ENCODE measurements at places on chromosomes 3 and 15.
A peak's percentile ranks its signal among the peaks of the same experiment; 100 is the strongest.

- peak; percentile 85 for DNase-seq
- H3K36me3 ChIP-seq: peaks cover 5% of the 10 kb centered on the region
- H3K27ac ChIP-seq: peak overlapping the region; percentile 79
Observed at GRCh38 chr3:185582236-185582635, 3.9 kb upstream of the SENP2 start.

- no peak overlapping the region for H3K4me3 ChIP-seq
- no peak overlapping the region for H3K27ac ChIP-seq
- no peaks in the 10 kb centered on the region for H3K27me3 ChIP-seq
- no peaks in the 10 kb centered on the region for H3K4me1 ChIP-seq
Observed at GRCh38 chr15:63456258-63456657, 48.1 kb upstream of the USP3 start.

GRCh38 chr3:123753286-123753685 lies 130.8 kb downstream of the MYLK start:
- peaks cover 3% of the 10 kb centered on the region for H3K4me1 ChIP-seq
- no peak overlapping the region for H3K4me3 ChIP-seq
- H3K36me3 ChIP-seq: 0 out of 2 replicates have a peak, but pooled peaks cover 5% of the 10 kb centered on the region
- no peak overlapping the region for H3K27ac ChIP-seq

GRCh38 chr15:75067123-75067830 lies 43.9 kb downstream of the PPCDC start:
- no peak for DNase-seq
- no peak overlapping the region for H3K4me3 ChIP-seq
- H3K36me3 ChIP-seq: peaks cover 19% of the 10 kb centered on the region

DNA sequence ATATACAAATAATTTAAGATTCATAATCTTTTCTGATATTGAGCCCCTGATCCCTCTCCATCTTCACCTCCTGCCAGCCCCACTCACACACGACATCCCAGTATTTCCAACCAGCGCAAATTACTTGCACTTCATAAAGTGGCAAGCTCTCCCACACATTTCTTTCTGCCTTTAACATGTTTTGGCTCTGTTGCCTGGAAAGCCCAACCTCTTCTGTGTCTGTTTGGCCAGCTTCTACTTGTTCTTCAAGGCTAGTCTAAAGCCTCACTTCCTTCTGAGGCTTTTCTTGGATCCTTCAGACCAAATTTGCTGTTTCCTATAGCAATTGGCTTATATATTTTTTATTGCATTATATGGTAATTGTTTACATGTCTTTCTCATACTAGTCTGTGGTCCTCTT lies 5.1 kb upstream of the TM6SF1 start:
- H3K4me1 ChIP-seq: no peaks in the 10 kb centered on the region
- H3K4me3 ChIP-seq: no peak overlapping the region
- no peaks in the 10 kb centered on the region for H3K36me3 ChIP-seq
- peaks cover 6% of the 10 kb centered on the region for H3K27me3 ChIP-seq
- H3K27ac ChIP-seq: no peak overlapping the region
- DNase-seq: no peak

GRCh38 chr3:56048331-56048730 lies 419.9 kb downstream of the ERC2 start:
- peaks cover 10% of the 10 kb centered on the region for H3K4me1 ChIP-seq
- no peak for DNase-seq
- H3K27ac ChIP-seq: no peak overlapping the region
- no peak overlapping the region for H3K4me3 ChIP-seq
- no peaks in the 10 kb centered on the region for H3K36me3 ChIP-seq

DNA sequence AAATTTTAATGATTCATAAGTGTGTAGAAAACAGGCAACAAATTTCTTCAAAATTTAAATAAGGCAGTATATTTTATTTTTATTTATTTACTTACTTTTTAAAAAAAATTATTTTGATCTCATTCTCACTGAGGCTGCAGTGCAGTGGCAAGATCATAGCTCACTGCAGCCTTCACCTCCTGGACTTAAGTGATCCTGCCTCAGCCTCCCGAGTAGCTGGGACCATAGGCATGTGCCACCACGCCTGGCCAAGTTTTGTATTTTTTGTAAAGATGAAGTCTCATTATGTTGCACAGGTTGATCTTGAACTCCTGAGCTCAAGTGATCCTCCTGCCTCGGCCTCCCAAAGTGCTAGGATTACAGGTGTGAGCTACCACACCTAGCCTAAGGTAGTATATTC lies 61.2 kb upstream of the XRN1 start:
- peaks cover 20% of the 10 kb centered on the region for H3K36me3 ChIP-seq
- no peaks in the 10 kb centered on the region for H3K27me3 ChIP-seq
- H3K4me3 ChIP-seq: no peak overlapping the region

DNA sequence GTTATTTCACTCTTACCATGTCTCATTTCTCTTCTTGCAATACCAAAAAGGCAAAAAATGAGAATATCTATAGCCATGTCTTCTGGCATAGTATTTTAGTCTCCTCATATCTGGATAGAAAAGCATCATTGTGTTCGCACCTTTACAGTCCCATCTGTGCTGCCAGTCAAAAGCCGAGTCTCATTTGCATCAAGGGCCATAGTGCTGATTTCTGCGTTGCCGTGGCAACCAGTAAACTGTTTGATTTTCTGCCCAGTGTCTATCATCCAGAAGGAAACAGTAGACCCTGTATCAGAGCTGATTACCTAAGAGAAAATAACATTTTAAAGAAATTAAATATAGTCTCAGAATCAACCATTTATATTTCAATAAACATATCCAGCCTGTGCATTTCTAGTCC lies 86.1 kb upstream of the SERPINI2 start:
- H3K27me3 ChIP-seq: no peaks in the 10 kb centered on the region
- no peak for DNase-seq
- no peak overlapping the region for H3K27ac ChIP-seq
- no peaks in the 10 kb centered on the region for H3K36me3 ChIP-seq

- no peak overlapping the region for H3K4me3 ChIP-seq
- no peaks in the 10 kb centered on the region for H3K4me1 ChIP-seq
- DNase-seq: no peak
- H3K27me3 ChIP-seq: no peaks in the 10 kb centered on the region
- no peaks in the 10 kb centered on the region for H3K36me3 ChIP-seq
Observed at GRCh38 chr3:149395107-149396089, 17.9 kb upstream of the TM4SF1 start.

- H3K27ac ChIP-seq: no peak overlapping the region
- peaks cover 7% of the 10 kb centered on the region for H3K36me3 ChIP-seq
- no peak overlapping the region for H3K4me3 ChIP-seq
- DNase-seq: no peak
- no peaks in the 10 kb centered on the region for H3K27me3 ChIP-seq
Observed at GRCh38 chr3:152760591-152760990, 74.3 kb upstream of the P2RY1 start.

DNA sequence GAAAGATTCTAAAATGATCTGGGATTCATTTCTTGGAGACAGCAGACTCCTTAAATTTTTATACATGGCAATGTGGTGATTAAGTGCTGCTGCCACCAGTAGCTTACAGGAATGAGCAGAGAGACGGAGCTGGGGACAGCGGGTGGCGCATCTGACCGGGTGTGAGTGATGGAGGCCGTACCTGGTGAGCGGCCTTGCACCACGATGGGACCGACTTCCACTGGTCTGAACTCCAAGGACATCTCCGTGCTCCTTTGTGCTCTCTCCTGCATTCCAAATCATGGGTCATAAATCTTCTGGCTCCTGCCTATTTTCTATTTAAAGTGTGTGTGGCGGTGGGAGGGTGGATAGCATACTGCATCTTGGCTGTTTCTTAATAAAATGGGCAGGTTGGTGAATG lies 262.6 kb downstream of the ABHD5 start:
- H3K36me3 ChIP-seq: no peaks in the 10 kb centered on the region
- DNase-seq: no peak
- peaks cover 4% of the 10 kb centered on the region for H3K4me1 ChIP-seq
- H3K27ac ChIP-seq: no peak overlapping the region

DNA sequence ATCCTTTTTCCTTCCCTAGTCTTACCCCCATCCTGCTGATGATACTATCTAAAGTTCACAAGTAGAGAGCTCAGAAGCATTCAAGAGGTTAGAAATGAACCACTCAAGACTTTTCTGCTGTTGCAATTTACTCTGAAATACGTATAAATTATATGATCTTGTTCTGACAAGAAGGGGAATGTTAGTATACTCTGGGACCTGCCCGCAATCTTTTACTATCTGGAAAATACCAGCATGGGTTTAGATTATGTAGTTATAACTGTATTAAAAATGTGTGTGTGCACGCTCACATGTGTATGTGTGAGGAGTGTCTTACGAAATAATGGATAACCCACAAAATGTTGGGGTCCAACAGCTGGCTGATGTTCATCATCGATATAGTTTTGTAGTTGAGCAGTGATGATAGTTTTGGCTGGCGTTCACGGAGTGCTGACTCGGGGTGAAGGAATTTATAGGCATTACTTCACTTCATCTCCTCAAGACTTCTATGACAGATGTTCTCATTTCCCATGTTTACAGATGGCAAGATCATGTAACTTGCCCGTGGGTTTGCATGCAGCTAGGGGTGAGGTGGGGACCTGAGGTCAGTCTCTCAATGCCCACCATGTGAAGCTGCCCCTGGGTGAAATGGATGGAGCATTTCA lies 297.5 kb upstream of the LYSMD4 start:
- DNase-seq: no peak
- no peaks in the 10 kb centered on the region for H3K27me3 ChIP-seq
- H3K27ac ChIP-seq: no peak overlapping the region
- H3K4me1 ChIP-seq: no peaks in the 10 kb centered on the region
- peaks cover 20% of the 10 kb centered on the region for H3K36me3 ChIP-seq

GRCh38 chr3:169342652-169343505 lies 320.6 kb downstream of the MECOM start:
- no peak for DNase-seq
- H3K27me3 ChIP-seq: no peaks in the 10 kb centered on the region
- H3K4me3 ChIP-seq: no peak overlapping the region

DNA sequence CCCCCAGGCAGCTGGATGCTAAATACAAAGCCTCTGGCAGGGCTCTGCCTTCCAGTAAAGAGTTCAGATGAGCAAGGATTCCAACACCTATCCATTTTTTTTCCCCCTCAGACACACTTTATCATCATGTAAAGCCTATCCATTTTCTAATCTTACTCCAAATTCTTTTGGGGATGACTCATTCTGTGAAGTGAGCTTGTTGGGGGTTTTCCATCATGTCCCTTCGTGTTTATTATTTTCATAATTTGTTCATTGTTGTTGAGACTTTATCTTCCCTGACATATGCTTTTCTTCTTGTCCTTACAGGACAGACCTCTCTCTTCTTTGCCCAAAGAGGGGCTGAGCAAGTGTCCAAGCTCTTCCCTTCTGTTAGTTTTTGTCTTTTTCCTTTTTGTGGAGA lies 34.7 kb upstream of the SH3BP5 start:
- no peak for DNase-seq
- H3K4me3 ChIP-seq: no peak overlapping the region
- H3K27me3 ChIP-seq: no peaks in the 10 kb centered on the region
- no peaks in the 10 kb centered on the region for H3K4me1 ChIP-seq
- no peak overlapping the region for H3K27ac ChIP-seq

GRCh38 chr15:78937132-78937739 lies 7.6 kb downstream of the CTSH start:
- H3K27ac ChIP-seq: no peak overlapping the region
- no peaks in the 10 kb centered on the region for H3K4me1 ChIP-seq
- no peaks in the 10 kb centered on the region for H3K36me3 ChIP-seq

GRCh38 chr3:111301238-111301798 lies 229.7 kb downstream of the NECTIN3 start:
- DNase-seq: no peak
- H3K4me3 ChIP-seq: no peak overlapping the region
- no peaks in the 10 kb centered on the region for H3K27me3 ChIP-seq

DNA sequence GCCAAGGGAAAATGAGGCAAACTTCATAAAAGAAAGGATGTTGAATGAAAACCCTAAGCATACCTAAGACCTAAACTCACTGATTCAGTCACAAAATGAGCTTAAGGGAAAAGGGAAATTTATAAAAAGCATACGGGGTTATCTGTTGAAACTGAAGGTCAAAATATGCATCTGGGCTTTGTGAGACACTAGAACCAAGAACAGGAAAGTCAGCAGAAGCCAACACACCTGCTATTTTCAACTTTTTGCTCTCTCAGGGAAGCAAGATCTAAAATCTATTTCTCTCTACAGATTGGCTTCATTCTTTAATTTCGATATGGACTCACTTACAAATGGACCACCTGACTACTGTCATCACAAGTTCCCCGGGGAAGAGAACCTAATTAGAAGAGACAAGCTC lies 338.6 kb upstream of the NECTIN3 start:
- no peaks in the 10 kb centered on the region for H3K4me1 ChIP-seq
- H3K4me3 ChIP-seq: no peak overlapping the region
- peaks cover 2% of the 10 kb centered on the region for H3K36me3 ChIP-seq
- no peaks in the 10 kb centered on the region for H3K27me3 ChIP-seq
